ENCODE measurements at places on chromosomes 1 and 21. TPM values are rescaled to one million over a fixed set of nuclear protein-coding genes. Genes with fewer than 3 reads are reported as not detected.

DNA sequence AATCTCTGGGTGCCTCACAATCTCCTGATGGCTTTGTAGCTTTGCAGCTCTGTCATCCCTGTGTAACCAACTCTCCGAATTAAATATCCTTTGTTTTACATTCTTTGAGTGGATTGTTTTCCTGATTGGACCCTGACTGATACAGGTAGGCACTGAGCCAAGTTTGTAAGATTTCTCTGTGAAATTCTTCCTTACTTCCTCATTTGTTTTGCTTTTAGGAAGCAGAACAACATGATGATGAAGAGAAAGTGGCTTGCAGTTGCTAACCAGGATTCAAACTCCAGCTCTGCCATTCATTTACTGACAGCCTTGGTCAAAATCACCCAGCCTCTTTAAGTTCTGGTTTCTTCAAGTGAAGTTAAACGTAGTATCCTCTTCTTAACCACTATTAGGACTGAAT lies 452.3 kb downstream of the OMA1 start:
- no peaks in the 10 kb centered on the region for H3K4me1 ChIP-seq
- no peak overlapping the region for H3K4me3 ChIP-seq
- H3K27me3 ChIP-seq: no peaks in the 10 kb centered on the region
- H3K27ac ChIP-seq: no peak overlapping the region
- no peaks in the 10 kb centered on the region for H3K36me3 ChIP-seq
- no peak for DNase-seq

TYW3 gene
- total RNA-seq: 13.9 TPM

GRCh38 chr1:180947901-180948640 lies 35.4 kb downstream of the KIAA1614 start:
- no peak overlapping the region for H3K4me3 ChIP-seq
- peaks cover 1% of the 10 kb centered on the region for H3K4me1 ChIP-seq
- H3K36me3 ChIP-seq: peaks cover 36% of the 10 kb centered on the region
- no peak overlapping the region for H3K27ac ChIP-seq

GFI1 gene
- 1.1 TPM for total RNA-seq

OR2L5 gene
- total RNA-seq: not detected

GRCh38 chr1:234662148-234662547 lies 52.2 kb upstream of the IRF2BP2 start:
- no peaks in the 10 kb centered on the region for H3K27me3 ChIP-seq
- no peak for DNase-seq
- no peak overlapping the region for H3K4me3 ChIP-seq
- no peak overlapping the region for H3K27ac ChIP-seq
- peaks cover 12% of the 10 kb centered on the region for H3K4me1 ChIP-seq
- no peaks in the 10 kb centered on the region for H3K36me3 ChIP-seq

DNA sequence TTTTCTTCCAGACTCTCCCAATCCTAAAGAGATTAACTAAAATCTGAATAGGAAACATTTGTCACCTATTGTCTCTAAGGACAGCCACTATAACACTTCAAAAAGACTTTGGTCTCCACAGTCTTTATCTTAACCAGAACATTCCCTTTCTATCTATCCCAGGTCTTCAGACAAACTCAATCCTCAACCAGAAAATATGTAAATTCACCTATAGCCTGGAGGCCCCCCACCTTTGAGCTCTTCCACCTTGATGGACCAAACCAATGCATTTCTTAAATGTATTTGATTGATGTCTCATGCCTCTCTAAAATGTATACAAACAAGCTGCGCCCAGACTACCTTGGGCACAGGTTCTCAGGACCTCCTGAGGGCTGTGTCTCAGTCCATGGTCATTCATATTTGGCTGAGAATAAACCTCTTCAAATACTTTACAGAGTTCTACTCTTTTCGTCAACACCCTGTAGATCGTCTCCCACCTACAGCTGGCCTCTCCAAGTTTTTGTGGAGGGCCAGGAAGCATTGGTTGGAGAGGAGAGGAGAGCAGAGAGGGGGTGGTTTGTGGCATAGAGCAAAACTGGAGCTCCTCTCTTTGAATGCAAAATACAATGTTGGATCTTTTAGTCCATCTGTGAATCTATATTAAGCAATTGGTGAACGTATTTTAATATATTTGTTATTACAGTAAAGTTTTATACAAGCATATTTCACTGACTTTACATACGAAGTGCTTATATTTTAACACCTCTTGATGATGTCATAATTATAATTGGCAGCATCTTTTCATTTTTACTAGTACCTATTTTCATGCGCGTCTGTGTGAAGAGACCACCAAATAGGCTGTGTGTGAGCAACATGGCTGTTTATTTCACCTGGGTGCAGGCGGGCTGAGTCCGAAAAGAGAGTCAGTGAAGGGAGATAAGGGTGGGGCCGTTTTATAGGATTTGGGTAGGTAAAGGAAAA lies 230.7 kb upstream of the DUSP10 start:
- no peaks in the 10 kb centered on the region for H3K27me3 ChIP-seq
- no peak overlapping the region for H3K27ac ChIP-seq
- H3K4me1 ChIP-seq: no peaks in the 10 kb centered on the region
- no peak for DNase-seq
- no peaks in the 10 kb centered on the region for H3K36me3 ChIP-seq

SASS6 gene
- total RNA-seq: 1.7 TPM

RPE65 gene
- 0.15 TPM for total RNA-seq

DNA sequence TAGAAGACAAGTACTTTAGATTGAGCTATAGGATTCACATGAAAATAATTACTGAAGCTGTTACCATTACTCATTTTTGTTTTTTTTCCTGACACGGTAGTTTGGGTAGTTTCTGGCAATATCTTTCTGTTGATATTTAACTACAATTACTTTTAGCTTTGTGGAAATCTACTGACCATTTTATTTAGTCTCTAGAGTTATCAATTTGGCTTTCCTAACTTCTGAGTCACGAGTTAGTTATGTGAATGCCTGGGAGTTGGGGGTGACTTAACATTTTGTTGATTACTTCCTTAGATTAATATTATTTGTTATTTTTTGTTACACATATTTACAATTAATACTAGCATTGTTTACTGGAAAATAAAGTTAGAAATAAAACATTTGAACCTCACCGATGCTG lies 160.6 kb downstream of the HMCN1 start:
- H3K27me3 ChIP-seq: no peaks in the 10 kb centered on the region
- no peaks in the 10 kb centered on the region for H3K36me3 ChIP-seq
- H3K4me1 ChIP-seq: no peaks in the 10 kb centered on the region
- DNase-seq: no peak

Data from right atrium auricular region (tissue), 2 donors.